ENCODE measurements at places on chromosomes 13 and 19.

DNA sequence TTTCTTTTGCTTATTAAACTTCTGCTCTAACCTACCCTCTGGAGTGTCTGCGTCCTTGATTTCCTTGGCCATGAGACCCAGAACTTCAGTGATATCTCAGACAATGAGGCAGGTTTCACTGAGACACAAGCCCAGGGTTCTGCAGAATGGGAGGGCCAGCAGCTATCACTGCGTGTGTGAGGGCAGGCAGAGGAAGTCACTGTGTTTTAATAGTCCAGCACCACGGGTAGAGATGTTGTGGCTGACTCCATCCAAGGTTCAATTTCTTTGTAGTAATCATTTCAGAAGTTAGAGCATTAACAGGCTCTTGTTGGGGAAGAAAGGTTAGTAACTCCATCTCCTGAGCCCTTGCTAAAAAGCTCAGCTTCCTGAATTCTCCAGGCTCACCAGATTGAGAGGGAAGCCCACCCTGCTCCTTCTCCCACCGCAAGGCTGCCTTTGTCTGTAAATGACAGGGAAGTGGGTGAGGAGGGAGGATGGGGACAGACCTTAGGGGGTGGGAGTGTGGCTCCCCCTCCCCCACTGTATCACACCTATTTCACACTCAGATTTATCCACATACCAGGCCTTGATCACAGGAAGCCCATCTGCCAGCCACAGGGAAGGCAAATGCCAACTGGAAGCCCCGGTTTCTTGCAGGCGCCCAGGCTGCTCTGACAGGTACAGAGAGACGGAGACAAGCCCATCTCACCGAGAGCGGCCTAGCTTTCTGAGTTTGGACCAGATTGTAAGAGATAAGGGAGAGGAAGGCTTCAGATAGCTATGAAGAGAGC, 2.1 kb downstream of the C19orf12 start:
- no peak for DNase-seq

- no peak for DNase-seq
Observed at GRCh38 chr13:107076801-107077200, 508.9 kb upstream of the ARGLU1 start.

GRCh38 chr13:29319451-29319850, 276.0 kb downstream of the SLC7A1 start:
- DNase-seq = no peak

GRCh38 chr13:97254816-97255215, 32.7 kb downstream of the MBNL2 start:
- no peak for DNase-seq

DNA sequence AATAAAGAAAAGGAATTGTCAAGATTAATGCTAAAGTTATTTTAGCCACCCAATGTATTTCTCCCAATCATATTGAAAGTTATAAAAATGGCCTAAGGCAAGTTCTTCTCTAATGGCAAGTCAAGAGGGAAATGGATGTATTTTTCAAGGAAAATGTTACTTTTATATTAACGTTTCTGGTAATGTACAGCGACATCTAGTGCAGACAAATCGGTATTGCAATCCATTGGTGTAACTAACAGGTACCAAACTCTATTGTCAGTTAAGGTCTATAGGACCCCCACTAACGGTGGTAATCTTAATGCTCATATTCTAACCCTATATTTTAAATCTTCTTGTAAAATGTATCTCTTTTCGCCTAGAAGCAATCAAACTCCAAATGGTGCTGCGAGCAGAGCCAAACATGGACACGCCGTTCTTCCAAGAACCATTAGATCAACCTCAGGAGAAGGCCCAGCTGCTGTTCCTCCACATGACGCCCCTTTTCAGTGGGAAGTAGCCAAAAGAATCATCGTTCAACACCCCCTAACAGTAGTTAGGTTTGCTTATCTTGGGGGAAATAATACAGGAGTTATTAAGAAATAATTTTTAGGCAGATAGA, 98.5 kb upstream of the PABPC3 start:
- DNase-seq = peak; percentile 53

- DNase-seq = no peak
Observed at GRCh38 chr19:33374236-33374714, 766 bp downstream of the CEBPG start.

DNA sequence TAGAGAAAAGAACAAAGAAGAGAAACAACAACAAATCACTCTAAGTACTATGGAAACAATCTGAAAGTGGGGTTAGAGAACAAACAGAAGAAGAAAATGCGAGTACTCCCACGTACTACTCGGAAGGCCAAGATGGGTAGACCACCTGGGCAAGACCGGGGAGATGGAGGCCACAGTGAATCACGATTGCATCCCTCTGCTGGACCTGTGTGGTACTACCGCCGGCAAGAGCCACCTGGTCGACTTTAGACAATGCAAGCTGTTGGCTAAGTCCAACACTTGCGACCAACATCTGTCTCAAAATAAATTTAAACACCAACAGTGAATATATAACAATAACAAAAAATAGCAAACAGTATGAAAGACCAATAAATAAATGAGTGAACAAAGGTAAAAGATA, 45.5 kb upstream of the ZNF91 start:
- DNase-seq = no peak

DNA sequence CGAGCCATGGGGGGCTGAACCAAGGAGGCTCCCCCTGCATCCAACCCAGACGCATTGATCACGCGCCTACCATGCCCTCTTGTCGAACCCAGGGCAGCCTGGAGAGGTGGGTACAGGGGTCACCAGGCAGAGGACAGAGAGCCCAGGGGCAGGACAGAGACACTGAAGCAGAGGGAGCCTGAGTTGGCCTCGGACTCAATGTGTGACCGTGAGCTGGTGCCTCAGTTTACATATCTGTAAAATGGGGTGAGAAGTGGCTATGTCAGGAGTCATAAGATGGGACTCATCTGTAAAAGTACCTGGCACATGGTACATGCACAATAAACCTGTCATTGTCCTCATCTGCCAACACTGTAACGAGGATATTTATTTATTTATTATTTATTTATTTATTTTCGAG, 24.1 kb upstream of the NFIC start:
- no peak for DNase-seq

- no peak for DNase-seq
Observed at GRCh38 chr19:56176881-56177280, 1.1 kb downstream of the GALP start.

- no peak for DNase-seq
Observed at GRCh38 chr19:58387338-58388174, 487 bp downstream of the RPS5 start.

GRCh38 chr19:816500-816857, 5.3 kb downstream of the PLPPR3 start:
- no peak for DNase-seq

DNA sequence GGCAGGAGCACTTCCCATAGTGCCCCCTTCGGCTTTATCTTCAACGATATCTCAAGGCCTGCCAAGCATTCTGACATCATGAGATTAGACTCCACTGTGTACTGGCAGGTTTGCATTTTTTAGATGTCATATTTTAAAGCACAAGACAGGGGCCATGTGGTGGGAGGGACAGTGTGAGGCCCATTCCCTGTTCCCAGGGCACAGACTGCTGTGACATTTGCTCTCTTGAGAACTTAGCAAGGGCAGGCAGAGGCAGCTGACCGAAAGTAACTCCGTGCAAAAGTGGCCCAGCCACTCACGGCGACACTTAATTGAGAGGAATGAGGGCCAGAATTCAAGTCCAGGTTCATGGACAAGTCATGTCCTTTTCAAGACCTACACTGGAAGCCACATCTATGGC, 201.8 kb downstream of the COL4A1 start:
- DNase-seq = no peak

GRCh38 chr13:50599927-50600326, 243.6 kb downstream of the DLEU7 start:
- DNase-seq = no peak

DNA sequence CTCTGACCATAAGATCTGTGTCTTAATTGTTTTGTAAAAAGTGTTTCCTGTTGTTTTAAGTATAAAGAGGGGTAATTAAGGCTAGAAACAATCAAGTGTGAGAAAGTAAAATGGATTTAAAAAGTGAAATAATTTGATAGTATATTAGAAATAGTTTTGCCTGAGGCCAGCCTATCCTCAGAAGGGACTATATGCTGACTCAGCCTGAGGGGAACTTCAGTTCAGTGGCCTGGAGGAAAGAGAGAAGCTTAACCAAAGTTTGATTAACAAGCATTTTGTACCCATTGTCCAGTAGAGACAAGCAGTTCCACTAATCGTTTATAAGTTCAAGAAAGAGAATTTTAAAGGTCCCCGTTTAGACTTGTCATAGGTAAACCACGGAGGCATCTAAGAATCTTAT, 1793.2 kb upstream of the PRR20A start:
- no peak for DNase-seq

DNA sequence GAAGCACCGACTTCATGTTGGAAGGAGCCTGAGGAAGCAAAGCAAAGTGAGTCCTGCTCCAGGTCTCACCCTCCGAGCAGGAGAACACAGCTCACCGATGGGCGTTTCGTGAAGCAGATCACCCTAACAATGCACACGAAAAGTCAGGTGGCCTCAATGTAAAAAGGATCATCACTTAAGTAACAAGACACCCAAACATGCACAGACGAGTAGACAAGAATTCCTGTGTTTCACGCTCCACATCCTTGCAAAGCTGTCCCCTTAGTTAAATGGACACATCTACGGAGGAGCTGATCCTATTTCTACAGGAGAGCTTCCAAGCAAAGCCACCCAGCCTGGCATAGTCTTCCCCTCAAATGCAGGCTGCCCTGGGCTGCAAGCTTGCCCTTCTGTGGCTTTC, 66.2 kb downstream of the SLC15A1 start:
- DNase-seq = no peak

GRCh38 chr13:88189728-88190127, 518.6 kb downstream of the SLITRK5 start:
- no peak for DNase-seq

DNA sequence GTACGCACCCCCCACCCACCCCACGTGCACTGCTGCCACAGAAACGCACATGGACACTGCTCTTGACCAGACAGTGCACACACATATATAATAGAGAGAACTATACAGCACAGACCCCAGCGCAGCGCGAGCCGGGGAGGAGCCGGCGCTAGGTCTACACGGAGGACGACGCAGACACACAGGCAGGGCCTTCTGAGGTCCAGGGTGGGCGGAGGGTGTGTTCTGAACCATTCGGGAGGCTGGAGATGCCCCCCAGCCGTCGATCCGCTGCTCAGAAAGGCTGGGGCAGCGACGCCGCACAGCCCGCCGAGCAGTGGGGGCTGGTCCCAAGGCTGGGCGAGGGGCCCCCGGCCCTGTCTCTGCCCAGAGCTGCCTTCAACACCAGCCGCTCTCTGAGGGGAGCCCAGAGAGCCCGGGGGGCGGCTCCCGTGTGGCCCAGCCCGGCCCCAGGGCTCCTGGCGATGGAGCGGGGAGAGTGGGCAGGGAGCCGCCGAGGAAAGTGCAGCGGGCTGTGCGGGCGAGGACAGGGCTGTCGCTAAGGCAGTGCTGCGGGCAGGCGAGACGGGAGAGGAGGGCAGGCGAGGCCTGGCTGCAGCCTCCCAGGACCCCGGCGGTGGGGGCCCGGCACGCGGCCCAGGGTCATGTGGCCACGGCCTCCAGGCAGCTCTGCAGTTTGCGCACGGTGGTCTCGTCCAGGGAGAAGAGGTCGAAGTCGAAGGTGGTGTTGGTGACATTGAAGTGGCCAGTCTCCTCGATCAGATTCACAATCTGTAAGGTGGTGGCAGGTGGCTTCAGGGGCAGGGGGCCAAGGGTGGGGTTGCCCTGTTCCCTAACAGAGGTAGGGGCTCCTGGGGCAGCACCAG, 67.1 kb downstream of the MLLT1 start:
- no peak for DNase-seq

- DNase-seq = no peak
Observed at GRCh38 chr19:45218426-45218825, 26.8 kb downstream of the EXOC3L2 start.

DNA sequence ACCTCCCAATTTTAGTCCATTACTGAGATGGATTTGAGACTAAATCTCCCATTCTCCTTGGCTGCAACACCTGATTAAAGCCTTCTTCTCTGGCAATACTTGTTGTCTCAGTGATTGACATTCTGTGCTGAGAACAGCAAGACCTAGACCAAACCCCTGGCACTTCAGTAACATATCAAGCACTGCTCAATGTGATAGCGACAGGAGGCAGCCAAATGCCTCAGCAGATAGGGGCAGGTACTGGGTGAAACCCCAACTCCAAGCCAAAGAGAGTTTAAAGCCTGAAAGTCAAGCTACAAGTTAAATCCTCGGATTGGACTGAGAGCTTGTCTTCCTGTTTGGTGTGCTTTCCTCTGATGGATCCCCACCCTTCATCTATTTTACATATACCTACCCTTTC, 52.7 kb downstream of the STARD13 start:
- DNase-seq = no peak

- no peak for DNase-seq
Observed at GRCh38 chr19:30071871-30072270, 129.8 kb downstream of the URI1 start.

DNA sequence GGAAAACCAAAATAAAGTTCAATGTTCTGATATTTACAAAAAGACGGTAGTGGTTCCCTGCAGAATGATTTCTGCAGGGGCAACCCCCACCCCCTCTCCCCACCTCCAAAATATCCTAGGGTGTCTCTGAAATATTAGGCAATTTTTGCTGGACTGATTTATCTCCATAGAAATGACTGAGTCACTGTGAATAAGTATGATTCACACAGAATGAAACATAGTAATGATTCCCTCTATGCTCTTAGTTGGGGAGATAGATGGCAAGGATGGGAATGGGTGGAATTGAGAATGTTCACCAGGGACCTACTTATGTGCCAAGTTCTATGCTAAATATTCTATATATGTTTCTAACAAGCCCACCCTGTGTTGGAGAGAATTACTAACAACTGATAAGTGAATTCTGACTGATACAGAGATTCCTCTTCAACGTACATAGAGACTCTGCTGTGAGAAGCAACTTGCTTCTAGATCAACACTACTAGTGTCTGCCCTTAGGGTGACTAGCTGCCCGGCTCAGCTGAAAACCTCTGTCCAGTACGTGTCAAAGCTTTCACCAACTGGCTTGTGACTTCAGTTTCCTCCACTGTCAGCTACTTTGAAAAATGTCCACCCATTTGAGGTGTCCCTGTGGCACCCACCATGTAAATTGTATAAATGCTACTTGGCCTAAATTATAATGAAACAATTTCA, 38.4 kb upstream of the RAP2A start:
- no peak for DNase-seq

Measured in suppressor macrophage (primary cell).